ENCODE measurements at places on chromosomes 5 and 9. TPM values are rescaled to one million over a fixed set of nuclear protein-coding genes. Genes with fewer than 3 reads are reported as not detected.

GRCh38 chr5:1021136-1021968 lies 12.8 kb downstream of the NKD2 start:
- no peak for DNase-seq

DNA sequence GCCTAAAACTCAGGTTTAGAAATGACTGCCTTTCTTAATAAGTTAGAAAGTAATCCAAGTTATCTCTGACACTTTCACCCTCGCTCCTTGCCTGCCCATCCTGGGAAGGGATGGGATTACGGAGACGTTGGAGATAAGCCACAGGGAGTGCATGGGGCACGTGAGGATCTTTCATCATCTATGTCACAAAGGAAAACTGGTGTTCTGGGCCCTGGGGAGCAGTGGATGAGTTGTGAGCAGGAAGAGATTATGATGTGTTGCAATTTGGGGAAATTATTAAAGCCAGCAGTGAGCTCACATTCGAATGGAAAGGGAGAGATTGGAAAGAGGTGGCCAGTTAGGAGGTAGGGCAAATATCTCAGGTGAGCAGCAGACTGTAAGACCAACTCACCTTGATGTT lies 12.8 kb downstream of the AFAP1L1 start:
- no peak for DNase-seq

DNA sequence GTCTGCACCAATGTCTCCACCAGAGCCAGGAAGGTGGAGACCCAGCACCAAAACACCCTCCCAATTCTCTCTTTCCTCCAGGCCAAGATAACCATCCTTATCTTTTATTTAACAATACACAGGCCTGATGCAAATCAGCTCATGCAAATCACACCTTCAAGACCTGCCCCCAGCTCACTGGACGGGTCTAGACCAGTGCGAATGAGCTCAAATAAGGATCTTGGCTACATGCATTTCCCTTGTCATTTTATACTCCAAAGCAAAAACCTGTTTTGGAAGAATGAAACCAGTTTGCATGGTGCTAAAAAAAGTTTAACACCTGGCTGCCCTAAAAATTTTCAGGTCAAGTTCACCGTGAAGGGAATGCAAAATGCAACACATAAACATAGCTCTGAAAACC lies 31.9 kb upstream of the DAPK1 start:
- no peak for DNase-seq

CCNO gene
- 13.8 TPM for total RNA-seq

DND1 gene
- 47.2 TPM for total RNA-seq

GRCh38 chr9:21931428-21931827 lies 62.8 kb downstream of the CDKN2A start:
- DNase-seq: no peak

DNA sequence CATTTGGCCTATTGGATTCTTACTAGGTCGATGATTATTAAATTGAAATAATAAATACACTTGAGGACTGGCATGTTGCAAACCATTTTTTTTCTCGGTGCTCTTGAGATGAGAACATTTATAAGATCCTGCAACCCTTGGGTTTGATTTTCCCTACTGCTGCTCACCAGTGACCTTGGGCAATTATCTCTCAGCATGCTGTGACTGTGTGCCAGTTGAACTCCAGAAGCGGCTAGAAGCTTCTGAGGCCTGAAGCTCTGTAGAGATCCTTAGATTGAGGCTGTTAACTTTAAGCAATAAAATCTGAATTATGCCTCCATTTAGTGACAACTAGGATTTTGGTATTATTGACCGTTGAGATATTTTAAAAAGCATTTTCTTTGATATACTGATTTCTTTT lies 489.8 kb downstream of the MAT2B start:
- DNase-seq: peak; percentile 74

GRCh38 chr9:107492381-107492970 lies 2.9 kb upstream of the KLF4 start:
- DNase-seq: no peak

DNA sequence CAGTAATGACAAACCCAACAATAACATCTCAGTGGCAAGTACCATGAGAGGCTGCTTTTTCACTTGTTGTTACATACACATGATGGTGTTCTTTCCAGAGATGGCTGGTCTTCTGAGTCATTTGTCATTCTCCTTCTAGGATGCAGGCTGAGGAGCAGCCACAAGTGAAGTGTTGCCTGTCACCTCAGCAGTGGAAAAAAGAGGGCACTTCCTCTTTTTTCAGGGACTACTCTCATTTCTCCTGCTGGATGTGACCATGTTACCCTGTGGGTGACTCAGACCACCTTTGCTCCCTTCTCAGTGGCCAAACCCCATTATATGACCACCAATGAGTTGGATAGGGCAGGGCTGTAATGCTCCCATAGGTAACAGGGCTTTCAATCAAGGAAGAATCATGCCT lies 587.0 kb upstream of the ADAMTS16 start:
- DNase-seq: no peak

GRCh38 chr9:137490532-137491186 lies 31.5 kb upstream of the NSMF start:
- no peak for DNase-seq

DNA sequence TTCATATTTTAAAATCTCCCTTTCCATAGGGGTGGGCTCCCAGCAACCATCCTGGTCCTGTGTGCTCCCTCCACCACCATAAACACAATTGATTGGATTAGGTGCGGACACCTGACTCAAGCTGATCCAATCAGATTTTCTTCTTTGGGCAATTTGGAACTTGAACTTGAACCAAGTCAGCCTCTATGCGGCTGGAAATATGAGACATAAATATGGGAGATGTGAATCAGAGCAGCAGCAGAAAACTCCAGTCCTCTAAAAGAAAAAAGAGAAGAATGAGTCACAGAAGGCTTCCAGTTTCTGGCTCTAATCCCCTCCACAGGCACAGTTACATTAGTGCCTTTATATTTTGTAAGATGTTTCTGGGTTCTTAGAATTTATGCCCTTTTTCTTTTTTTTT lies 306.6 kb downstream of the MLLT3 start:
- DNase-seq: no peak

LRRC19 gene
- not detected for total RNA-seq

DNA sequence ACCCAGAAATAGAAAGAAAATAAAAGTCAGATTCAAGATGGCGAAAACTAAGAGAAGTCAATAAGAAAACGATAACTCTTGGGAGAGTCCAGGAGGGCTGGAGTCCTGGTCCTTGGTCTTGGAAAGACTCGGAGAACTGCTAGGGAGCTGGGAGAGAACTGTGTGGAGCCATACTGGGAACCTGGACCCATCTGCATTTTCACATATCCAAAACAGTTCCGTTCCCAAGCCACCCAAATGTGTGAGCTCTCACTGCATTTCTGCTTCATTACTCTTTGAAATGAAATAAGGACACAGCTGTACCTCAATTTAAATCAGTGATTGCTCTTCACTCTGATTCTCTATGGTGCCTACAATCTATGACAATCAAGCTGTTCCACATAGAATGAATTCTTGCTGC lies 68.1 kb upstream of the CER1 start:
- DNase-seq: no peak

DNA sequence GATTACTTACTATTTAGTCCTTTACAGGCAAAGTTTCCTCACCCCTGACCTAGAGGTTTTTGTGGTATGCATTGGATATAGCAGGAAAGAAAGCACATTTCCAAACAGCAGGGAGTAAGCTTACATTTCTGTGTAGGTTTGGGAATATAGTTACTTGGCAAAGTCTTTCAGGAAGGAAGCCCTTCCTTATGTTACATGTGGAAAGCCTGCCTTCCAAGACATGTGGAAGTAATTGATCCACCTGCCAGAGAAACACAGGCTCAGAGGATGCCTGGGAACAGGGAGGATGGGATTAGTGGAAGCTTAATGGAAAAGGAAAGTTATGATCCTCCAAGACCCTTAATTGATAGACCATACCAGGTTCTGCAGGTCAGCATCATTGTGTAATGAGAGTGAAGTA lies 87.3 kb upstream of the PPP1R2B start:
- DNase-seq: no peak

- DNase-seq: no peak
Measured at GRCh38 chr5:45695804-45696156, 400 bp downstream of the HCN1 start.

Data from testis (tissue), 5 donors.